ENCODE measurements at places on chromosomes 1 and 21.

GRCh38 chr1:93661829-93662474, 19.7 kb downstream of the BCAR3 start:
- DNase-seq = no peak

DNA sequence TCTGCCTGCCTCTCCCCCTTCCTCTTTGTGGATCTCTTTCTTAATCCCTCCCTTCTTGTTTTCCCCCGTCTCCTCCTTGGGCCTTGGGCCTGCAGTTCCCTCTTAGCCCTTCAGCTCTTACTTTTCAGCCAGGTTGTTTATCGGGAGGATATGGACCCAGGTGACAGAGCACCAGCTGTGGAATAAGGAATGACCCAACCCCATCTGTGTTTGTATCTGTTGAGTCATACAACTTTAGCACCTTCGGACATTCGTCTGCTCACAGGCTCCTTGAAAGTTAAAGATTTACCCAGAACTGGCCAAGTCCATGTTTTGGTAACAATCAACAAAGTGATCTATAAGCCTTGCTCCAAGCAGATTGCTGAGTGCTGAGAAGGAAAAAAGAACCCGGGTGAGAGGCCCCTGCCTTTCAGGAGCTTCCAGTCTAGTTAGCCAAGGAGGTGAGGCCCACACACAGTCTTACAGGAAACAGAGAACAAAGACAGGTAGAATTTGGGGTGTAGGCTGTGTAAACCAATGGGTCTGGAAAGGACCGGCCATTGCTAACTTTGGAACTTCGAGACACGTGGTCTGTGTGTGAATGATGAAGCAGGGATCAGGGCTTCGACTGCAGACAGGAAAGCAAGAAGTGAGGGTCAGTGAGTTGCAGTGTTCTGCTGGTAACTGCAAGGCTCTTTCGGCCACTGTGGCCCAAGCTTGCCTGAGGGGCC, 66.7 kb upstream of the F3 start:
- DNase-seq = no peak

DNA sequence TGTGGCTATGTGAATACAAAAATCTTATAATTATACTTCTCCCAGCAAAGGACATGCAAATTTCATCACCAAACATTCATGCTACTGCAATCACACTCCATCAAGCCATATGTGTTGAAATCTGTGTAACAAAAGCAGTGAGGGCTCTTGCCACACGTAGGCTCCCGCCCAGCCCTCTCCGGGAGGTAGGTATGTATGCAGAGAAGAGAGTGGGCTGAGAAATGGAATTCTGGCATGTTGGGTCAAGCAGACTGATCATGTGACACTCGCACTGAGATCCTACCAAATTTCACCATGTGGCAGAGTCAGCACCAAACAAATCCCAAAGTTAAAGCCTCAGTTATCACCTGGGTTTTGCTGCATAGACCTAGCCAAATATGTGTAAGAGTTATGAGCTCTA, 49.7 kb downstream of the APP start:
- no peak for DNase-seq

GRCh38 chr1:218369688-218370511, 24.8 kb downstream of the TGFB2 start:
- DNase-seq = no peak

DNA sequence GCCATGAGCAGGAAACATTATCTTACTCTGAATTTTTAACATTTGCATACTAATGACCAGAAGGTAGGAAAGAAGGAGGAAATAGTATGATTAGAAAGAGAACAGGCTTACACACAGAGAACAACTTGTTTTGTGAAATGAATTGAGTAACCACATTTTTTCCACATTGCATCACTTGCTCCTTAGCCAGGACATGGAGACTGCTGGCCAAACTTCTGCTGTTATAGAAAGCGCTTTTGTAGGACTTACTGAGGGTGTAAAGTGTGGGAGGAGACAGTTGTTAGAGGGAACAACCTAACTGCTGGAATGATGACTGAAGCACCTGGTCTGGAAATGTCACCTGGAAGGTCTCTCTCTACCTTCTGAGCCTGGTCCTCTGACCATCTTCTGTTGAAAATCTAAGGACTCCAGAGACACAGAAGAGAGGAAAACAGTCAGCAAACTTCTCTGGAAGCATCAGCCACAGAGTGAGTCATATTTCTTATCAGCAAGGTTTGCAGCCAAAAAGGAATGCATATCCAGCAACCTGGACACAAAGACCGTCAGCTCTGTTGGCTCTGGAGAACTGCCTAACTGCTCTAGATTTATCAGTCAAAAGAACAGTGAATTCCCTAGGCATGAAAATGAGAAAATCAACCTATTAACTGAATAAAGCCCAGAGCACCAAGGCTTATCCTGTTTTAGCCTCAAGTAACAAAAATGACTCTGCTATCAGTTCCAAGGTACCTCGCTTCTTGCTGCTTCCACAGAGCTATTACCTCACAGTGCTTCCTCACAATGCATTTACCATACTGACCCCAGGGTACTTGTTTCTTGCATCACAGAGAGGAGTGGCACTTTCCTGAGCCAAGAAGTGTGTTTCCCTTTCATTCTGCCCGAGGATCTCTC, 88.0 kb upstream of the SLFNL1 start:
- DNase-seq = no peak

DNA sequence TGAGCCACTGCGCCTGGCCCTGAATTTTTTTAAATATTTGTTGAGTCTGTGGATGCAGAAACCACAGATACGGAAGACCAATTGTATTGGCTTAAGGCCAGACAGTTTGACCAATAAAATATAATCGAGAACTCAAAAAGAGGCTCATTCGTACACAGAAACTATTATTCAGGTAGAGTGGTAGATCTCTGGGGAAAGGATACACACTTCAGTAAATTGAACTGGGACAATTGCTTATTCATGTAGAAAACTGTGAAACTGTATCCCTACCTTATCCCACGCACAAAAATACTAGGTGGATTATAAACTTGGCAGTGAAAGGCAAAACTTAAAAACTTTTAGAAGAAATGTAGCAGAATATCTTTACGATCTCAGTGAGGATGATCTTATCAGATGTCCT, 25.0 kb upstream of the SHE start:
- DNase-seq = no peak

- no peak for DNase-seq
Measured at GRCh38 chr1:182210417-182210816, 148.9 kb upstream of the ZNF648 start.

DNA sequence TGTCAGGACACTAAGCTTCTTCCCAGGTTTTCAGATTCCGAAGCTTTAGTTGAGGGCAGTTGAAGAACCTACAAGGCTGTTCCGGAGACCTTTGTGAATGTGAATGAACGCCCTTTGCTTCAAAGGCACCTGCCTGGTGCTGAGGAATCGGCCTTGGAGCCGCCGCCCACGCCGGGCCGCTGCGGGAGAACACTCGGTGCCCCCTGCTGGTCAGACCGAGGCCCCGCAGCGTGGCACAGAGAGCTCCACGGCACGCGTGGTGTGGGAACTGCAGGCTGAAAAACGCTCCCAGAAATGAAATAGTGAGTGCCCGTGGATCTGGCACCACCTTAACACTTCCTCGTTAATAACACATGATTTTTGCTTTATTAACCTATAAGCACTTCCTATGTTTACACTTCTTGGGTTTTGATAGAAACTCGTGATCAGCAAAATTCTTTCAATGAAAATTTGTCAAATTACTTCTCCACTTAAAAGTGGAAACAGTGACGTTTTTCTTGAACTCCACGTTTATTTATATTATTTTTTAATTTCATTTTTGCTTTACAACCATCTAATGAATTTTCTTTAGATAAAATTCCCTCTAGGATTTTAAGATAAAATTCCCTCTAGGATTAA, 460.6 kb downstream of the DSCAM start:
- DNase-seq = no peak

DNA sequence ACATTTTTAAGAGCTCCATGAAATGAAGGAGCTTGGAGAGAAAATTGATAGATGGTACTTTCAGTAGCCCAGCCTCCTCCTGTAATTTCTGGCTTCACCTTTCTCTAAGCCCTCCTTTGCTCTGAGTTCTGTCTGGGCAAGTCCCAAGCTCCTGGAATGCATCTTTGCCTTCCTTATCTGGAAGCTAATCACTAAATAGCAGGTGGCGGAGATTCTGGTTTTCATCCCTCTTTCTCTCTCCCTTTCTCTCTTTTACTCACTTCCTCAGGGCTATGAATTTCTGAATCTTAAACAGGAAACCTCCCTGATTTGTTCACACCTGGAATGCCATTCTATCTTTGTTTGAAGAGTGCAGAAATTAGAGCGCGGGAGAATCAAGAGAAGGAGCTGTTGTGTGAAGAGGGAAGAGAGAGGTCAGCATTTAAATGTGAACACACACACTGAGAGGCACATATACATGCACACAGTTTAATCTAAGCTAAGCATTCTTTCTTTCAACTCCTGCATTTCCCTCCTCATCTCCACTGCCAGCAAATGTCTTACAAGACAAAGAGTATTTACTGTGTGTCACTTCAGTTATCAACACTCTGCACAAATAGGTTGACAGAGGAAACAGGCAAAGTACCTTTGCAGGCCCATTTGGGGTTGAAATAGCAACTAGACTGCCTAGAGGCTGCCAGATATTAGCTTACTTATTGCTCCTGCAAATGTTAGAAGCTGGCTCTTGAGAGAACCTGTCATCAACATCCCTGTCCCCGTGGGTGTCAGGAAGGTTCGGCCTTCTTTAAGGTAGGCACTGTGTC, 199.4 kb upstream of the CAMK1G start:
- no peak for DNase-seq

- no peak for DNase-seq
Measured at GRCh38 chr1:109350655-109351054, 43.8 kb upstream of the MYBPHL start.

DNA sequence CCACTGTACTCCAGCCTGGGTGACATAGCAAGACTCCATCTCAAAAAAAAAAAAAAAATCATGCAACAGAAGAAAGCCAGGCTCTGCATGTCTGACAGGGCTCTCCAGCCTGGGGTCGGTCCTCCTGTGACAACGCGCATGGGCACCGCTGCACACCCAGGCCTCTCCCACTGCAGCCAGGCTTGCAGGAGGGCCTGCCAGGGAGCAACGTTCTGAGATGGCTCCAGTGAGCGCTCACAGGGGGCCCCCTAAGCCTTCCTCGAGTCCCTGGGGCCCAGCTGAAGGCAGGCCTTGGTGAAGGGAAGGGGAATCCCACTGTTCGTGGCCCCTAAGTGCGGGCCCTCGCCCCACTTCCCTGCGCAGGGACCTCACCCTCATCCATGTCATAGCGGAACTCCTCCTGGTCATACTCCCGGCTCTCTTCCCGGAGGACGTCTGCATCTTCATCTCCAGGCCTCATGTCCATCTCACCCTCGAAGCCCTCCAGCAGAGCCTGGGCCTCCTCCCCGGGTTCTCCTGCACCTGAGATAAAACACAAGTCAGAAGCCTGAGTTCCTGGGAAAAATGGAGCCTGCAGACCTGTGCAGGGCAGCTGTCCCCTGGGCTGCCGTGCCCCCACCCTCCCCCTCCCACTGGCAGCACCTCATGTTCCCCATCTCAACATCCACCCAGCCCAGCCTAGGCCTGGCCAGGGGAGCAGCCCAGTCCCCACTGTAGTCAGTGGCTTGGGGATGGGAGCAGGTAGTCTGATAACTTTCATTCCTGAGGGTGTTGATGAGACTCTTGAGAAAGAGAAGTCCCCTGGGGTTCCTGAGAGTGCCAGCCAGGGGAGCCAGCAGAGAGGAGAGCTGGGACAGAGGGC, 20.3 kb downstream of the RSPH1 start:
- no peak for DNase-seq

DNA sequence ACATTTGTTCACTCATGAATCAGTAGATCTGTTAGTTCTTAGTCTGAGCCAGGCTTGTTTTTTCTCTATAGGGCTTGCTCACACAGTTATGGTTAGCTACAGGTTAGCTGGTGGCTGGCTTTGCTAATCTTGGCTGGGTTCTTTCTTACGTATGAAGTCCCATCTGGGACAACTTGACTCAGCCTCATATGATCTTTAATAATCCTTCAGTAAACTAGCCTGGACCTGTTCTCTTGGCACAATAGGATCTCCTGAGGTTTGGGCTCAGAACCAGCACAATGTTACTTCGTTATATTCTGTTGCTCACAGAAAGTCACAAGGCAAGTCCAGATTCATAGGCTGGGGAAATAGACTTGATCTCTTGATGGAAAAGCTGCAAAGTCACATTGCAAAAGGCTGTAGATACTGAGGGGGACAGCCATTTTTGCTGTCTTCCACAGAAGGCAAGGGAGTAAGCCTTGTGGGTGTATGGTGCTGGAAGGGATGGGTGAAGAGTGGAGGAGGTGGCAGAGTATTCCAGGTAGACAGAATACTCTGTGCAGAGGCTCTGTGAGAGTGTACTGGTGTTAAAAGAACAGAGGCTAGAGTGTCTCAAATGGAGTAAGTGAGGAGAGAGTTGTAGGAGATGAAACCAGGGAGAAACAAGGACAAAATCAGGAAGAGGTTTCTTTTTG, 24.4 kb downstream of the EFCAB7 start:
- DNase-seq = no peak

DNA sequence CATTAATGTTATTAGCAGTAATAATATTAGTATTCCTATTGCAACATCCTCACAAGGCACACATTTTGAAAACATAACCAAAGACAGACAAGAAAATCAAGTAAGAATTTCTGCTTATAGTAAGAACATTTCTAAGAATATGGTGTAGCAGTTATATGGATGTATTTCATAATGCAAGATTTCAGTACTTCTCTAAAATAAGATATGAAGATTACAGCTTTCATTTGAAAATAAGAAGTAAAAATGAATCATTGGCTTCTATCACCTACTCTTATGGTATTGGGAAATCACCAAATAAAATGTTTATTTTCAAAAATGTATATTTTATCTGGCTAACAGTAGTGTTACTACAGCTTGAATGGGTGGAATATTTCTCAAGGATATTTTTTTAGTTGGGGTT, 103.8 kb upstream of the USP25 start:
- no peak for DNase-seq

DNA sequence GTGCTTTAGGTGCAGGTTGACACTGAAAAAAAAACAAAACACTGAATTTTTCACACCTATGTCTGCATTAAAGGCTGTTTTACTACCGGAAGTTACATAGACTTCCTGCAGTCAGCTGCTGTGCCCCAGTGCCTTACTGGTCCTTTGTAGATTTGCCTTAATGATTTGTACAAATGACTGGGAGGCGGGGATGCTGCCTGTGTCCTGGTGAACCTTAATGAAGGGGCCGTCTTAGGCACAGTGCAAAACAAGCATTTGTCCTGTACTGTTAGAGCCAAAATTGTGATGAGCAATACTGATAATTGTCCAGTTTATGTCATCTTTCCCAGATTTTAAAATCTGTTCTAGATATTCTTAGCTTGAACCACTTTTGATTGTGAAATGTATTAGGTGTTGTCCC, 90.9 kb upstream of the PGD start:
- DNase-seq = no peak

- DNase-seq = peak; percentile 41
Measured at GRCh38 chr1:7478809-7479499, 292.1 kb upstream of the VAMP3 start.

DNA sequence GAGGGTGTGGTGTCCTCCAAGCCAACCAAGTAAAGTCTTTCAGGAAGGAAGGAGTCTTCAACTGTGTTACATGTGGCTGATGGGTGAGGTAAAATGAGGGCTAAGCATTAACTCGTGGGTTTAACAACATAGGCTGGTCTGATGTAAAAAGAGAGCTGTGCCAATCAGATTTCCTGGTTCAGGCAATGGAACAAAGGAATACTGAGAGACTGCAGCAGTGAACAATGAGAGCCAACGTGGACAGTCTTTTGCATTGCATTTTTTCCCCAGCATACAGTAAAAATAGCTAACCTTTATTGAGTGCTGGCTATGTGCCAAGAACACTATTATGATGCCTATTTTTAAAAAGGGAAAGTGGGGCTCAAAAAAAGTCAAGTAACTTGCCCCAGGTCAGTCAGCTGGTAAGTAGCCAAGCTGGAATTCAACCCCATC, 31.1 kb downstream of the DLGAP3 start:
- DNase-seq = no peak
